GM06990 (cell line): ENCODE measurements at places on chromosomes 5 and 9.

DNA sequence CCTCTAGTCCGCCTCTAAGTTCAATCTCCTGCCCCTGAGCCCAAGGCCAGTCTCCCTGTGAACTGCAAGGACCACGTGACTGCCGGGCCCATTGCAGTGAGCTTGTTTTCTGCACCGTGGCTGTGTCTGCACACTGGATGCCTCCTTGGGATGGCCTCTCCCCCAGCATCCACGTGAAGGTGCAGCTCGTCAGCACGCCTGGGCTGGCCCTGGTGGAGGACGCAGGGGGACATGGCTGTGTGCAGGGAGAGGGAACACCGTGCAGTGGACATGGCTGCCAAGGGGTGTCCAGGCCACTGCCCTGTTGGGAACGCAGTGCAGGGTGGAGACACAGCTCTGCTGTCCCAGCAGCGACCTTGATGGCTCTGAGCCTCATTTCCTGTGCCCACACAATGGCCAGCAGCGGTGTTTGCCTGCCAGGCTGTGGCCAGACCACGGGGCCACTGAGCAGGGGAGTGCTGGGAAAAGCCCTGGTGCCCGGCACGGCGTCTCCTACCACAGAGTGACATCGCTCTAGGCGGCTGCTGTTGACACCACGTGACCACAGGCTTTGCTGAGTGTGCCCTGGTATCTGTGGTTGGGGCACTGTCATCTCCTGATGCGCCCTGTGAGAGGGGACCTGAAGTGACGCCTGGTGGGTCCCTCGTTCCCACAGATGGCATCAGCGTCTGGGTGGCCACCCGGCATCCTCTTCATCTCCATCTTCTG, 26.9 kb upstream of the EXOC3 start:
- DNase-seq = no peak

- no peak for DNase-seq
These were observed 63.9 kb downstream of the SERINC5 start for GRCh38 chr5:80191991-80192398.

GRCh38 chr9:137218754-137219271, 3.2 kb downstream of the RNF208 start:
- DNase-seq = no peak

- no peak for DNase-seq
These were observed 271.8 kb downstream of the NNT start for GRCh38 chr5:43874772-43875171.

DNA sequence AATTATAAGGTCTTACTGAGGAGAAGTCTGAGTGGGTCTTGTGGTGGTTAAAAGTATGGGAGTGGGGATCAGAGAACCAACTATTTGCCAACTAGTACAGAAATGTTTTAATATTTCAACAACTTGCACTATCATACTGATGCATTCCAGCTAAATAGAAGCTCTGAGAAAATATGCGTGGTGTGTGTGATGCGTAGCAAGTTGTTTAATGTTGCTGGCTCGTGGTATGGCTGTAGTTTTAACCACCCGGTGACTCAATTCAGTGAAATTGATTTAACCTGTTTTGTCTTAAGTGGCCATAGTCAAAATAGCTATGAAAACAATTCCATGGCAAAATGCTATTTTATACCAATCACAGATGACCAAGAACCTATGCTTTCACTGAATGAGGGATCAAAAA, 176.5 kb upstream of the SLC24A2 start:
- DNase-seq = no peak

GRCh38 chr9:4654084-4654483, 8.0 kb upstream of the PLPP6 start:
- no peak for DNase-seq

- DNase-seq = no peak
These were observed 43.0 kb upstream of the COL15A1 start for GRCh38 chr9:98900725-98901124.

DNA sequence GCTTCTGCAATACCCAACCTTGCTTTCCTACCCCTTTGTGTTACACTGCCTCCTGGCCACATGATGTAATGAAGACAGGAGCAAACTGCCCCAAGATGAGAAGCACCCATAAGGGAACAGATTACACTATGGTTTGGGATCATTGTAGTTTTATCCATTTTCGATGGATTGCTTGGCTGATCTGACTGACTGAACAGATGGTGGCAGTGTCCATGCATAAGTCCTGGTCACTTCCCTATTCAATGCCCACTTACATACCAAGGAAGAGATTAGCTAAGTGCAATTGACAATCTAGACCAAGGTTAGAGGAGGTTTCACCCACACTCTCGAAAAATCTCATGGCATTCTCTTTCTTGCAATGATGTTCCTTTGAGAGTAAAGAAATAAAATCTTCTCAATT, 319.9 kb downstream of the RAB3C start:
- no peak for DNase-seq

DNA sequence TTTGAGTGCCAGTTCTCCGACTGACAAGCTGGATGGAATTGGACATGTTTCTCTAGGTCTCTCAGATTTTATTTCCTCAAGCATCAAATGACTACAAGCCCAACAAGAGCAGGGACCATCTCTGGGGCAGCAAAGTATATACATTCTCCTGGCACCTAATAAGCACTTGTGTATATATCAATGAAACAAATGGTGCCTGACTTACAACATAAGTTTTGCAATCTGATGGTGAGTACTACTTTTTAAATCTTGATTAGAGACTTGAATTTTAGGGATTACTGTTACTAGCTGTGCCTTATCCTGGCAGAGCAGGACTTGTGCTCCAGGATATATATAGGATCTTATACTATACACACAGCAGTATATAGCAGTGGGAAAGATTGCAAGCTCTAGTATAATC, 8.8 kb upstream of the ABLIM3 start:
- no peak for DNase-seq
